Activated CD4-positive, alpha-beta T cell treated with anti-CD3 and anti-CD28 coated beads for 36 hours (primary cell): ENCODE measurements at places on chromosomes 6 and 20.

DNA sequence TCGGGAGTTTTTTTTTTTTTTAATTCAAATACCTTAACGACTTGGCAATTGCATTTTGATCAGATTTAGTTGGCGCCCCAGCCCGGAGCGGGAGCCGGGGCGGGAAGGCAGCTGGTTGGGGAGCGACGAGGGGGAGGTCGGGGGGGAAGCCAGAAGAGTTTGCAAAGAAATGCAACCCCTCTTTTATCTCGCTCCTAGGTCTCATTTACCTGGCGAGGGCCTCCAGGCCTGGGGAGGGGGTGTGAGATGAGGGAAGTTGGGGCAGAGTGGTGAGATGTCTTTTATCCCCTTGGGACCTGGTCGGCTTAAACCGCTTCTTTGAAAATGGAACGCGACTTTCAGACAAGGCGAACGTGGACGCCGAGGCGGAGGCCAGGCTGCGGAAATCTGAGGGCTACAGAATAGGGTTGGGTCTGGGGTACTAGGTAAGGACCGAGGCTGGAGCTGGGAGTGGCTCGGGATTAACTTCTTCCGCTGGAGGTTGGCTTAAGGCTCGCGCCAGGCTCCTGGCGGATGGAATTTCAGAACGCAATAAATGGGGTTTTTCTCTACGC lies 40.3 kb downstream of the NCR2 start:
- H3K36me3 ChIP-seq, result no peaks in the 10 kb centered on the region
- H3K4me1 ChIP-seq, result peaks cover 27% of the 10 kb centered on the region
- DNase-seq, result no peak
- H3K4me3 ChIP-seq, result no peak overlapping the region
- peaks cover 65% of the 10 kb centered on the region for H3K27me3 ChIP-seq

DNA sequence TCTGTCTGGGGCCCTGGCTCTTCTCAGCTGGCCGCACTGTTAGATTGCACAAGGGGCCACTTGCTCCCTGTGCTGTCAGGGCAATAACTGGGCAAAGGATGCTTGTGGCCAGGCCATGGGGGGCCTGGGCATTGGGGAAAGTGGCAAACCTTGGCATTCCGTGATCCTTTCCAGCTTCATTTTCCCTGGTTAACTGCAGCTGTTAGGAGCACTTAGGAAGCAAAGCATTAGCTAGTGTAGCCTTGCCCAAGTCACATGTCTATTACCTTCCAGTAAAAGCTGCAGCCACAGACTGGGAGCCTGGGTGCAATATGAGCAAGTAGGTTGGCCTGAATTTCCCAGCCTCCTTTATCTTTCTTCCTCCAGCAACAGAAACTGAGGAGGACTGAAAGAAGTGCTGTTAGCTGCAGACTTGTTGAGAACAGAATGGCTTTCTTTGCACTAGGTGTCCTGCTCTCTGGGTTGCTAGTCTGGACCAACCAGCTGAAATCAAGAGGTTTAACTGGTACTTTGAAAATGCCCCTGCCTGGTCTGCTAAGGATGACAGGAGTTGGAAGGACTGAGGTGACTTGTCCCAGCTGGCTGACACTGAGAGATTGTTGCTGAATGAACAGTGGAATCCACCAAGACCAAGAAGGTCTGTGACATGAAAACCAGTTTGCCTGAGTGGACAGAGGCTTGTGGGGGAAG lies 312.3 kb upstream of the SUPT3H start:
- no peak overlapping the region for H3K4me3 ChIP-seq
- H3K36me3 ChIP-seq, result no peaks in the 10 kb centered on the region
- no peaks in the 10 kb centered on the region for H3K4me1 ChIP-seq
- no peak for DNase-seq
- peaks cover 2% of the 10 kb centered on the region for H3K27me3 ChIP-seq

DNA sequence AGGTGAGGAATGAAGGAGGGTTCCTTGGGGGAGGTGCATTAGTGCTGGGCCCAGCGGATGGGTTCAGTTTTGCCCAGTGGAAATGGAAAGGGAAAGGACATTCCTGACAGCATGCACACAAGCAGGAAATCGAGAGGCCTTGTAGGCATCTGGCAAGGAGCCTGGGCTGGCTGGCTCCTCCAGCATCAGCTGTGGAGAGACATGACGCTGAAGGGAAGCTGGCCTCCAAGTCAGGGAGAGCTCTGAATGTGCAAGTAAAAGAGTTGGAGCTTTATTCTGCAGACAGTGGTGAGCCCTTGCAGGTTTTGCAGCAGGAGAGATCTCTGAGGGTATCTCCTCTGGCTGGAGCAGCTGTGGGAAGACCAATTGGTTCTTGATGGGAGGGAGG lies 154.3 kb downstream of the MRPL14 start:
- no peaks in the 10 kb centered on the region for H3K4me1 ChIP-seq
- no peak for DNase-seq
- no peak overlapping the region for H3K4me3 ChIP-seq
- H3K36me3 ChIP-seq, result no peaks in the 10 kb centered on the region
- H3K27me3 ChIP-seq, result peaks cover 2% of the 10 kb centered on the region

GRCh38 chr6:22149501-22150367 lies 147.1 kb downstream of the PRL start:
- no peak overlapping the region for H3K4me3 ChIP-seq
- H3K4me1 ChIP-seq, result peaks cover 29% of the 10 kb centered on the region
- H3K27ac ChIP-seq, result no peak overlapping the region
- peaks cover 34% of the 10 kb centered on the region for H3K27me3 ChIP-seq
- H3K36me3 ChIP-seq, result peaks cover 2% of the 10 kb centered on the region
- no peak for DNase-seq

GRCh38 chr6:21615504-21615903 lies 22.0 kb downstream of the SOX4 start:
- H3K4me3 ChIP-seq, result no peak overlapping the region
- H3K36me3 ChIP-seq, result no peaks in the 10 kb centered on the region
- H3K4me1 ChIP-seq, result no peaks in the 10 kb centered on the region
